ENCODE measurements at places on chromosomes 7 and 10.

GRCh38 chr7:684416-684815 is 42.1 kb upstream of the DNAAF5 start:
- DNase-seq = no peak

- no peak for DNase-seq
Observed at GRCh38 chr10:8026349-8027259, 27.9 kb upstream of the GATA3 start.

DNA sequence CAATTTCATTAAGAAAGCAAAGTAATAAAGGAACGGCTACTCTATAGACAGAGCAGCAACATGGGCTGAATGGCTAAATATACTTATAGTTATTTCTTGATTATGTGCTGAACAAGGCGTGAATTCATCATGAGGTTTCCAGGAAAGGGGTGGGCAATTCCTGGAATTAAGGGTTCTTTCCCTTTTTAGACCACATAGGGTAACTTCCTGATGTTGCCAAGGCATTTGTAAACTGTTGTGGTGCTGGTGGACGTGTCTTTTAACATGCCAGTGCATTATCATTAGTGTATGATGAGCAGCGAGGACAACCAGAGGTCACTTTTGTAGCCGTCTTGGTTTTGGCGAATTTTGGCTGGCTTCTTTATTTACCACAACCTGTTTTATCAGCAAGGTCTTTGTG is 28.5 kb upstream of the ZMYND11 start:
- no peak for DNase-seq

- DNase-seq = no peak
Observed at GRCh38 chr10:111200505-111201186, 123.8 kb downstream of the ADRA2A start.

DNA sequence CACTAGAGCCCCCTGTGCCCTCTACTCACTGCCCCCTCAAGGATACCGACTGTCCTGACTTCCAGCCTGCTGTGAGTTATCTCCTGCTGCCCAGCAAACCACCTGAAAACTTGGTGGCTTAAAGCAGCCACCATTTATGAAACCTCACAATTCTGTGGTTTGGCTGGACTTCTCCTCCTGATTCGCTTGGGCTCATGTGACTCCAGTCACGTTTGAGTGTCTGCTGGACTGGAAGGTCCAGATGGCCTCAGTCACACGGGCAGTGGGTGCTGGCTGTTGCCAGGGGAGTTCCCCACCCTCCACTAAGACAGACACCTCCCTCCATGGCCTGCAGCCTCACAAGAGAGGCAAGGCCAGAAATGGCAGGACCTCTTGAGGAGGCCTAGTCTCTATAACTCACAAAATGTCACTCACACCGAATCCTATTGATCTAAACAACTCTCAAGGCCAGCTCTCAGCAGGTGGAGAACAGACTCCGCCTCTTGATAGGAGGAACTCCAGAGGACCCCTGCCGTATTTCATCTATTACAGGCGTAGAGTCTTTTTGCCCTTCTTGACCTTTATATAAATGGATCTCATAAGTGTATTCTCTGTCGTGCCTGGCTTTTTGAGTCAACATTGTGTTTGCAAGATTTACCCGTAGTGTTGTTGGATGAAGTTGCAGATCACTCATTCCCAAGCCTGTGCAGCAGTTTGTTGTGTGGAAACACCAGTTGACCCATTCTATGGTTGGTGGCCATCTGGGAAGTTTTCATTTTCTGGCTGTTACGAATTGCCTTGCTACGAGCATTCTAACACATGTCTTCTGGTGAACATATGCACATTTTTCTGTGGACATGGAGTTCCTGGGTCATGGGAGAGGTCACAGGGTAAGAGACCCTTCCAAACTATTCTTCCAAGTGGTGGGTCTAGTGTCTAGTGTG is 48.3 kb downstream of the ZMIZ1 start:
- DNase-seq = no peak

DNA sequence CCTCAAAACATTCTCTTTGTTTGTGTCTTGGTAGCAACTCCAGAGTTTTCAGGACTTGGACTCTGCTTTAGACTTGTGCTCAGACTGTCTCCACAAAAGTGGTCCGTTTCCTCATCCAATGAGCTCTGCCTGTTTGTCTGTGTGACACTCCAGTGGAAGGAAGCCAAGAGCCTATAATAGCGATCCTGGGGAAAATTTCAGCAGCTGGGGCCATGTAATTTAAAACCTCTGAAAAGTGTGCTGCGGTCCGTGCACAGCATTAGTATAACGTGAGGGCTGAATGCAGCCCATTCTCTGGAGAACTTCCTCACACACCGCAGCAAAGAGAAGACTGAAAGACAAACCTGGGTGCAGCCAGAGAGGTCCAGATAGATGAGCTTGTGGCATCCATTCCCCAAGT is at the start of gene LRRC17:
TSS of gene LRRC17 (plus strand) at position 259 of the 400 bp plus-strand sequence. CDS start 20,914 bp downstream, outside the sequence.
- DNase-seq = no peak

Measured in stimulated activated CD4-positive, alpha-beta T cell treated with anti-CD3 and anti-CD28 coated beads, Interleukin-1b, Interleukin-23, amount 100 ng/mL, for 1 hour (primary cell).